ENCODE measurements at places on chromosomes 12 and 14.

DNA sequence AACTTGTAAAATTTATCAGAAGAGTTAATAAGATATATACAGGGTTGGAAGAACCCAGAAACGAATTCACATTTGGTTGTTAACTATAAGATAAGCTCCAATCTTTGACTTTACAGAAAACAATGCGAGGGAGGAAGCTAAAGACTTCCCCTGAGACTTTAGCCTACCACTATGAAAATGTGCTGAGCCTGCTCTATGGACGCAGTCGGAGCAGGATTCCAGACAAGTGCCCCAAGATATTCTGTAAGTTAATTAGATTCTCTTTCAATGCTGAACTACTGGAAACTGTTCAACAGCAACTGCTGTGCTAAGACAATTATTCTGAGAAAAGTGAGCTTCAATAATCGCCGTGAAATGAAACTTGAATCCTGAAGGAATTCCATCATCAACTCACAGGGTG lies 8.3 kb upstream of the LRRC10 start:
- no peak for DNase-seq

DNA sequence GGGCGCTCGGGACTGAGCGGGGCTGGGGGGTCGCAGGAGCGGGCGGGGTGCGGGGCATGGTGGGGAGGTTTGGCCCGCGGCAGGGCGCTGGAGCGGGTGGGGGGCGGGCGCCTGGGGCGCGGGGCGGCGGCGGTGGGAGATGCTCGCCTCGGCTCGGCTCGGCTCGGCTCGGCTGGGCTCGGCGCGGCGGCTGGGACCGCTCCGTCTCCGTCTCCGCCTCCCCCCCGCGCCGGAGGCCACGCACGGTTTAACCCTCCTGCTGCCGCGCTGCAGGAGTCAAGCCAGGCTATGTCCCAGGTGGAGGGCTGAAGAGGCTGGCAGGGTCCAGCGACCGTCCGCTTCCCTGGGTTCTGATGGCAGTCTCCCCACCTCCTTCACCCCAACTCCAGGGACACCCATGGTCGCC lies at the start of gene PIANP:
Gene PIANP, minus strand, starts transcription at position 170 of the 406 bp plus-strand sequence. CDS start 2,754 bp downstream, outside the sequence.
- DNase-seq, result no peak

DNA sequence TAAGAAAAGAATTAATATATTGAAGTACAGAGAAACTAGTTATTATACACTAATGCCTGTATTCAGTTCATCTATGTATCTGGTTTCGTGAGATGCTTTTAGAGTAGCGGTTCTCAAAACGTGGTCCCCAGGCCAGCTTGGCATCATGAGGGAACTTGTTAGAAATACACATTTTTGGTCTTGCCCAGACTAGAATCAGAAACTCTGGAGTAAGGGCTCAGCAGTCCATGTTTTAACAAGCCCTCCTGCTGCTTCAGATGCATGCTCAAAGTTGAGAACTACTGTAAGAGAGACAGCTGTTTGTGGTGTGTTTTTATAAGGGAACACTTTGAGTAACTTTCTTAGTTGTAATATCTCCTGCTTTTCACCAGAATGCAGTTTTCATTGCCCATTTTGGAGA lies 18.1 kb downstream of the GPATCH2L start:
- DNase-seq, result no peak

DNA sequence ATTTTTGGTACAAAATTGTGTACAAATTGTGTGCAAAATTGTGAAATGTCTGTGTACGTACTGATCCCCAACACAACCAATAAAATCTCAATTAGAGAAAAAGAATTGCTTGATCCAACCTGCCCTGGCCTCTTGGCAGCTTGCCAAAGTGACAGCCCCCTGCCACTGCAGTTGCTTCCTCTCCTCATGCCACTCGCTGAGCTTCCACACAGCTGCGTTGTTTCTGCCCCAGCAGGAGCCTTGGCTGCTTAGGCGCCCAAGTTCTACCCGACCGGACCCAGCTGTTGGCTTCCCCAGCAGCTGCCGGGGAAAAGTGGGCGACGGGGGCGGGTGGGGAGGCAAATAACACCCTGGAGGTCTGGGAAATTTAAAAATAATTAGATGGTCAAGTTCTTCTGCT lies 171.8 kb upstream of the ATF7IP start:
- no peak for DNase-seq

DNA sequence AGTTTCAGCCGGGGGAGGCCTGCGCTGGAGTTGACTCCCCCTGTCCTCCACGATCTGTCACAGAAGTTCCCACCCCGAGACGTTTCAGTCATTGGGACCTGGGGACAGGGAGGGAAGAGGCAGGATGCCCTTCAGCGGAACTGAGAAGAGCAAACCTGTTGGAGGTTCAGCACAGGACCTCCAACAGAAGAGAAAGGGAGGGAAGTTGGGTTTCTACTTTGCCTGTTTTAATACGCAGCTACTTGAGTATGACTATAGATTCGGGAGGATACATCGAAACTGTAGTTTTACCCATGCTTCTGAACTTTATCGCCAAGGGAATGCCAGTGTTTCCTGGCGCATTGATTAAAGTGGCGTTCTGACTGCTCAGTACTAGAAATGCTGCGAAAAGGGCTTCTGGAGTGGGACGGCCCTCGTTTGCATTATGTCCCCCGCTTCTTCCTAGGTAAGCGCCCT lies 2.3 kb upstream of the DUSP6 start:
- DNase-seq, result no peak

DNA sequence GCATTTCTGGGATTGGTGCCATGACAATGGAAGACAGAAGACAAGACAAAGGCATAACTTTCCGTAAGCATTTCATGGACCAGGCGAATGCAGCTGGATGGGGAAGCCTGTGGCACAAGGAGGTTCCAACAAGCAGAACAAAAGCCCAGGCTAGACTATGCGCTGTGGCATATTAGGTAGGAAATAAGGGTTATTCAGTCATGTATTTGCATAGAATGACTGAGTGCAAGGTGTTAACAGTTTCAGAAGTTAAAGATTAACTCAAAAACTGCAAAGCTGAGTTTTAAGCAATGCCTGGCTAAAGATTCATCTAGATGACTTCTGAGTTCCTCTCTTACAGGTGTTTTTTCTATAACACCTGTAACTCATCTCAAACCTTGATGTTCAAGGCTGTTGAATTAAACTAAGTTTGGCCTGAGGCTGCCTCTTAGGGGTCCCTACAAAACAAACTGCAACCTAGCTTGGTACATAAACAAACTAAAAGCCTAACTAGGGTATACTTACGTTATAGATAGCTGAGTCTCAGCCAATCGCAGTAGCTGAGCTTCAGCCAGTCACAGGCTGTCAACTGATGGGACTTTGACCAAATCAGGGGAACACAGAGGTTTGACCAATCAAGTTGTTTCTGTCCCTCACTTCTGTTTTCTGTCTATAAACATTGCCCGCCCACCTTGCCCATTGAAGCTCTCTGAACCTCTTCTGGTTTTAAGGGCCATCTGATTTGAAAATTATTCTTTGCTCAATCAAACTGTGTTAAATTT lies 52.2 kb upstream of the PLBD1 start:
- DNase-seq, result no peak

DNA sequence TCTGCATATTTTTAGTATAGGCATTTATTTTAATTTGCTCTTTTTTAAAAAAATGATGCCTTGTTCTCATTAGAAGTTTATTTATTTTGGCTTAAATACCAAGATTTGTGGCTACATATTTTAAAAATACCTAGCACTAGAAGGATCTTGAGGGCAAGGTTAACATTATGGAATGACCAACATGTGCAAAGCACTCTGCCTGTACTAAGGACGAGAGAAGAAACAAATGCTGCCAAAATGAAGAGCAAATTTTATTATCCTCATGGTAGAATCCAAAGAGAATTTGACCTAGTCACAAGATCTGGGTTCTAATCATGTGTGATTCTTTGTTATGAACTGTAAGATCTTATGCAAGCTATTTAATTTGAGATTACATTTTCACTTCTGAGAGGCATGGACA lies 2.8 kb downstream of the CAND1 start:
- no peak for DNase-seq

GRCh38 chr14:32524609-32525375 lies 195.7 kb downstream of the AKAP6 start:
- DNase-seq, result no peak

DNA sequence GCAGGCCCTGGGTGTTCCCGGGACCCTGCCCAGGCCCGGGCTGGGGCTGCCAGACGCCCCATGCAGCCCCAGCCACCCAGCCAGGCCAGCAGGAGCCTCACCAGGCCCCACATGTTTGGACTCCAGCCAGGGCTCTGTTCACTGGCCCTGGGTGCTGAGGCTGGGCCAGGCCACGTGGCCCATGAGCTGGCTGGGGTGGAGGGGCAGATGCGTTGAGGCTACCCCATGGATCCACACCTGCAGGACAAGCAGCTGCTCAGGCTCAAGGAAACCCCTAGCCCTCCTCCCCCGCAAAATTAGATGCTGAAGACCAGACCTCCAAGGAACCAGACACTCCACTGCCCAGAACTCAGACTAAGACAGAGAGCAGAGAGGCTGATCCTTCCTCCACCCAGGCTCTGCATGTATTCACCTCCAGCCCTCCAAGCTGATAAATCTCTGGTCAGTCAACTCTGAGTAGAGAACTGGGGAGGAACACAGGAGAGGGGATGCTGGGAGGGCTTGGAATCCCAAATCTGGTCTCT lies 1.6 kb downstream of the CDH24 start:
- no peak for DNase-seq

All from GM12892 (cell line).